Stimulated activated CD8-positive, alpha-beta memory T cell treated with anti-CD3 and anti-CD28 coated beads, Interleukin-7, amount 100 ng/mL, for 1 hour (primary cell): ENCODE measurements at places on chromosomes 7 and 10.

DNA sequence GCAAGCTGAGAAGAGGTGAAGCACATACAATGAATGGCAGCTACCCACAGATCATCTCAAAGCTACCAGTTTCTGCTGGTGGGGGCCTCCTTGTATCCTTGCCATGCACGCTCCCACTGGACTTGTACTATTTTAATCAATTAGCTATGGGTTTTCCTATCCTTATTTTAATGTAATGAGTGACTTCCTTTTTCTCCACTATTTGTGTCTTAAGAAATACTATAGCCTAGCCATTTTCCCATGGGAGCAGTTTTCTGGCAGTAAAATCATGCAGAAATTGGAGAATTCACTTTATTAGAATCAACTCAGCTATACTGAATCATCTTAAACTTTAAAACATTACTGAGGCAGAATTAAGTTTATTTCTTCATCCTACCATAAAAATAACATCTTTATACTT is 73.5 kb downstream of the CTNNA3 start:
- no peak for DNase-seq

GRCh38 chr7:122306320-122307227 is 2.0 kb upstream of the FEZF1 start:
- no peak for DNase-seq

DNA sequence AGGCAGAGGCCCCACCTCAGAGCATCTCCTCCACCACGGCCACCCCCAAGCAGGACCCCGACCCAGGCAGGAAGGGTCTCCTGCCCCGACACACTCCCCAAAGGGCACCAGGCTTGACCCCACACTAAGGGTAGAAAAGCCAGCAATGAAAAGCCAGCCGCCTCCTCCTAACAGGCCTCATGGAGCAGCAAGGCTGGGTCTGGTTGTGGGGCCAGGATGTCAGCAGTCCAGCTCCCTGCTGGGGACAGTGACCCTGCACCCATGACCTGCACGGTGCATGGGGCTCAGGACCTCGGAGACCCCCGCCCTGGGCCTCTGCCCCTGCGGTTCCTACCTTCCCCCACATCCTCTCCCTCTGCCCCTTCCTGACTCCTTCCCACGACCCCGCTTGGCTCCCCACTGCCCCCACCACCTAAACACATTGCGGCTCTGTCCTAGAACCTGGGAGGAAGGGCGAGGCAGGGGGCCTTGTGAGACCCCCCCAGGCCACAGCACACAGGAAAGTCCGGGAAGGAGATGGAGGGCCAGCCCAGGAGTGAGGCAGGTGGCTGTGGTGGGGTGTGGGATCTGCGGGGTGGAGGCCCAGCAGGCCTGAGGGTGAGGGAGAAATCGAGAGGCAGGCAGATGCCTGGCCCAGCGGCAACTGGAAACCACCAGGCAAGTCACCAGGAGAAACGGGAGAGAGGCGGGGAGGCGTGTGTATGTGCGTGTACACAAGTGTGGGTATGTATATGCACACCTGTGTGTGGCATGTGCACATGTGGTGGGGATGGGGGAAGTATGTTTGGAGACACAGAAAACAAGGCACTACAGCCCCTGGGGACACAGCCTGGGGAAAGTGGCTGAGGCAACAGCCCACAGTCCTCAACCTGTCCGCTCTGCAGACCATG is 229.9 kb downstream of the MAD1L1 start:
- no peak for DNase-seq

DNA sequence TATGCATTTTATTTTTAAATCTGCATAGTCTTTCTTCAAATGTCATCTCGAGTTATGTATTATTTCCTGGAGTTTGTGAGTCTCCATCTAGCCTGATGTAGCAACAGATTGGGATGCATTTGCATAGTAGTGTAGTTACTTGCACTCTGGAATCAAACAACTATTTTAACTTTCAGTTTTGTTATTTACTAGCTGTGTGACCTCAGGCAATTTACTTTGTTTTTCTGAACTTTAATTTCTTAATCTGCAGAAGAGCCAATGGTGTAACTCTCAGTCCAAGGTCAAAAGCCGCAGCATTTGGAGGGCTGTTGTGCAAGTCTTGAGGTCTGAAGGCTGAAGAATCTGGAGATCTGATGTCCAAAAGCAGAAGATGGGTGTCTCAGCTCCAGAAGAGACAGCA is 175.8 kb upstream of the SORCS1 start:
- DNase-seq: no peak

DNA sequence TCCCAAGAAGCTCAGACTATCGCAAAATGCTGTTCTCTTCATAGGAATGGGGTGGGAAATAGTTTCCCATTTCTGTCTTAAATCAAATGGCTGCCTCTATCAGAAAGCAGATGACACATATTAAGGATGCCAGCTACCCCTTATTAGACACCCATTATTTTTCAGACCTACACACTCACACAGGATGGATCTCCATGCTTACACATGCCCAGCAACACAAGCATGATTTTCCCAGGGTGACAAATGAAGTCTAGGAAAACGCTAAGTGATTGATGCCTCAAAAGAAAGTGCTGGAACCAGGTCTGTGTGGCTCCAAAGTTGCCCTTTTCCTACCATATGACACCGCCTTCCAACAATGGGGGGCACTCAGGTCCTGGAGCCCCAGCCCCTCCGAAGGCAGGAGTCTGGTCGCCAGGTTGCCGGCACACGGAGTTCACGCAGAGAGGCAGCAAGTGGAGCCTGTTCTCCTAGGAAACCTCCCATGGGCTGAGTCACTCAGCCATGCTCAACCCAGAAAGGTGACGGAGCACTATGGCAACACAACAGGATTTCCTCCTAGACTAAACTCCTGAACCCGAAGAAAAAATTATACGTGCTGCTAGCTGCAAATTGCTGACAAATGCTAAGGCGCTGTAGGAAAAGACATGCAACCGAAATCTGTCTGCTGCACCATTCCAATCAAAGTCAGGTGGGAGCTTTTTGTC is 19.8 kb downstream of the VOPP1 start:
- DNase-seq: no peak
